Activated naive CD4-positive, alpha-beta T cell treated with anti-CD3 and anti-CD28 coated beads, Interleukin-2, amount 10 ng/mL, durations not matched to agents 7 days and 5 days (primary cell): ENCODE measurements at places on chromosomes 2 and 18.

GRCh38 chr2:11784747-11785610, 38.5 kb downstream of the LPIN1 start:
- peaks cover 67% of the 10 kb centered on the region for H3K36me3 ChIP-seq
- H3K27me3 ChIP-seq = no peaks in the 10 kb centered on the region
- no peak overlapping the region for H3K4me3 ChIP-seq
- H3K4me1 ChIP-seq = peaks cover 2% of the 10 kb centered on the region
- H3K27ac ChIP-seq = no peak overlapping the region

DNA sequence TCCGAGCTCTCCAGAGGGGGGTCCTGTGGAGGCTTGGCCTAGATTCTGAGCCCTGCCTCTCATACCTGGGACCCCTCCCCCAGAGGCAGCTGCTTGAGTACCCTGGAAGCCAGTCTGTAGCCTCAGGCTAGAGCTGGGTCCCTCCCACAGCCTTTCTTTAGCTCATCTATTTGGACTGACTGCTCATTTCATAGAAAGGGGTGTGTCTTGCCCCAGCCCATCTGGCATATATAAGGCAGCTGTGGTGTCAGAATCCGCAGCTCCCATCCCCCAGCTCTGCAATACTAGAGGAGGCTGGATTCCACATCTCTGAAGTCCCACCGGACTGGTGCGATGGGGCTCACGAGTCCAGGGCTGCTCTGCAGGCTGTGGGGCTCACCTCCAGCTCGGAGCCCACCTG, 26.1 kb downstream of the MPHOSPH10 start:
- no peaks in the 10 kb centered on the region for H3K36me3 ChIP-seq
- peaks cover 2% of the 10 kb centered on the region for H3K4me1 ChIP-seq
- H3K27me3 ChIP-seq = peaks cover 23% of the 10 kb centered on the region

DNA sequence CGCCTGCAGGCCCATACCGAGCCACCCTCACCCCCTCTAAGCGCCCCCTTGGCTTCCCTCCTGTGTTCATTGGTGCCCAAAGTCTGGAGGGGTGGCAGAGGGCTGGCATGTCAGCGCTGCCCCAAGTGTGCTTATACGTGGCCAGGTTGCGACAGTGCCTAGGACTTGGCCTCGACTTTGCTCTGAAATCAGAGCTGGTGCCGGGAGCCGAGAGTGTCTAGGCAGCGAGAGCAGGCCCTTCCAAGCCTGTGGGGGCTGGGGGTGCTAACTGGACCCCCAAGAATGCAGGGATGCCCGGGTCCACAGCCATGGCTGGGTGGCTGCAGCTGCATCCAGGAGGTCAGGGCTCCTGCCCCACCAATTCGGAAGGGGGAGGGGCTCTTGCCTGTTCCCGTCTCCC, 95.6 kb upstream of the MGAT5 start:
- no peak for DNase-seq
- peaks cover 2% of the 10 kb centered on the region for H3K36me3 ChIP-seq
- H3K27me3 ChIP-seq = no peaks in the 10 kb centered on the region
- H3K4me1 ChIP-seq = peaks cover 23% of the 10 kb centered on the region
- H3K4me3 ChIP-seq = no peak overlapping the region

- H3K27ac ChIP-seq = no peak overlapping the region
- no peak overlapping the region for H3K4me3 ChIP-seq
- peaks cover 25% of the 10 kb centered on the region for H3K27me3 ChIP-seq
- H3K36me3 ChIP-seq = no peaks in the 10 kb centered on the region
- H3K4me1 ChIP-seq = no peaks in the 10 kb centered on the region
Observed at GRCh38 chr2:43070676-43071502, 155.5 kb downstream of the ZFP36L2 start.

DNA sequence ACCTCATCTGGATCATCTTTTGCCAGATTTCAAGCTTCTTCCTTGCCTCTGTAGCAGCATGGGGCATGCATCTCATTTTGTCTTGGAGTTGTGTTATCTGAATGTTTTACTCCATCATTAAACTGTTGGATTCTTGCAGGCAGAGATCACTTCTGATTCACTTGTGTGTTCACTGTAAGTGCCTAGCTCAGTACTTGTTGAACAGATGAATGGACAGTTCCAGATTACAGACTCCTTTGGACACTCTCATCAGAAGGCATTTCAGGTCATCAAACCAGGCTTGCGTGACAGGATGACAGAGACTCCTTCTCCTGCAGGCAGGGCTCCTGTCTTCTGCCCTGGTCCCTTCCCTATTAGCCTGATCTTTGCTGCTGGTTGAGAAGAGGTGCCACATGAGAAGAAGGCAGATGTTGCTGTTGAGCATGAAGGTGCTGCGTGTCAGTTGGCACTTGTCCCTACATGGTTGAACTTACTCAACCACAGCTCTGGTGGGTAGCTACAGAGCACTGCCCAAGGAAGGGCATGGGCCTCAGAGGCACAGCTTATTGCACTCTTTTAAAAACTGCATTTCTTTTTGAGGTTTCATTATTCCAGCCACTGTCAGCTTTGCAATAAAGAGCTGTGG, 58.9 kb downstream of the INPP4A start:
- H3K27me3 ChIP-seq = no peaks in the 10 kb centered on the region
- H3K27ac ChIP-seq = peak overlapping the region; percentile 25
- DNase-seq = no peak
- H3K4me1 ChIP-seq = peaks cover 76% of the 10 kb centered on the region
- no peak overlapping the region for H3K4me3 ChIP-seq

DNA sequence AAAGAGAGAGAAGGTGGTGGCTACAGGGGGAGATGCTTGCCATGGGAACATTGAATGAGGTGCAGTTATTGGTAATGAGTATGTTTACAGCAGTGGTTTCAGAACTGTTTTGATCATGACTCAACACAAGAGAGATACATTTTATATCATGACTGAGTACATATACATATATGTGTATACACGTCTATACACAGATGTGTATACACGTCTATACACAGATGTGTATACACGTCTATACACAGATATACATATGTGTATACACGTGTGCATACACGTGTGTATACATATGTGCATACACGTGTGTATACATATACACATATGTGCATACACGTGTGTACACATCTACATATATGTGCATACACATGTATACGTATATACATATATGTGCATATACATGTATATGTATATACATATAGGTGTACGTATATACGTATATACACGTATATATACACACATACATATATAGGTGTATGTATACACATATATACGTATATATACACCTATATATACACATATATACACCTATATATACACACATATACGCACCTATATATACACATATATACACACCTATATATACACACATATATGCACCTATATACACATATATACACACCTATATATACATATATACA, 518.5 kb downstream of the TSN start:
- no peak overlapping the region for H3K4me3 ChIP-seq
- no peaks in the 10 kb centered on the region for H3K36me3 ChIP-seq

GRCh38 chr2:65402323-65402722, 30.1 kb downstream of the SPRED2 start:
- no peak for DNase-seq
- H3K36me3 ChIP-seq = peaks cover 10% of the 10 kb centered on the region
- H3K4me3 ChIP-seq = no peak overlapping the region
- no peak overlapping the region for H3K27ac ChIP-seq

GRCh38 chr2:192960945-192961344, 766.2 kb upstream of the TMEFF2 start:
- no peaks in the 10 kb centered on the region for H3K36me3 ChIP-seq
- no peak overlapping the region for H3K4me3 ChIP-seq
- H3K4me1 ChIP-seq = no peaks in the 10 kb centered on the region

DNA sequence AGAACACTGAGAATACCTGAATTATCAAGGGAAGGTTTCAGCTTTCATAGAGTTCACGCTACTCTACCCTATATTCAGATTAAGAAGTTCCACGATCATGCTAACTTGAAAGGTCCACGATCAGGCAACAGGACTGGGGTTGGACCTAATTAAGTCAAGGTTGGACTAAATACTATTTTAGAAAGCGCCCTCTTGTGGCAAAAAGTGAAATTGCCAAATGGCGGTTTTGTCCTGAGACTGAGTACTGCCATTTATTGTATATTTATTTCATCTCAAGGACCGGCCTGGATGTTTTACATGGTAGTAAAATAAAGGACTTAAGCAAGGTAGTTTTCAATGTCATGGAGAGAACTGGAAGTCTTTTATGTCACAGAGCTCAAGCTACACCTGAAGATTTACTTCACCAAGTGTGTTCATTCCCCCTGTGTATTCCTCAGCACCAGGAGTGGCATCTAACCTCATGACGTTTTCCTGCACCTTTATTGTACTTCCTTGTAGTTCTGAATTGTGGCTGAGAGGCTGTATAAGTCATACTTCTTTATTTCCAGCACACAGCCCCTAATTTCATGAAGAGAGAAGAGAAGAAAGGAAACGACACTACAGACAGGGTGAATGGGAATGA, 56.8 kb downstream of the SRD5A2 start:
- DNase-seq = peak; percentile 69
- H3K4me1 ChIP-seq = no peaks in the 10 kb centered on the region
- no peaks in the 10 kb centered on the region for H3K27me3 ChIP-seq
- H3K4me3 ChIP-seq = no peak overlapping the region
- no peaks in the 10 kb centered on the region for H3K36me3 ChIP-seq
- H3K27ac ChIP-seq = no peak overlapping the region

DNA sequence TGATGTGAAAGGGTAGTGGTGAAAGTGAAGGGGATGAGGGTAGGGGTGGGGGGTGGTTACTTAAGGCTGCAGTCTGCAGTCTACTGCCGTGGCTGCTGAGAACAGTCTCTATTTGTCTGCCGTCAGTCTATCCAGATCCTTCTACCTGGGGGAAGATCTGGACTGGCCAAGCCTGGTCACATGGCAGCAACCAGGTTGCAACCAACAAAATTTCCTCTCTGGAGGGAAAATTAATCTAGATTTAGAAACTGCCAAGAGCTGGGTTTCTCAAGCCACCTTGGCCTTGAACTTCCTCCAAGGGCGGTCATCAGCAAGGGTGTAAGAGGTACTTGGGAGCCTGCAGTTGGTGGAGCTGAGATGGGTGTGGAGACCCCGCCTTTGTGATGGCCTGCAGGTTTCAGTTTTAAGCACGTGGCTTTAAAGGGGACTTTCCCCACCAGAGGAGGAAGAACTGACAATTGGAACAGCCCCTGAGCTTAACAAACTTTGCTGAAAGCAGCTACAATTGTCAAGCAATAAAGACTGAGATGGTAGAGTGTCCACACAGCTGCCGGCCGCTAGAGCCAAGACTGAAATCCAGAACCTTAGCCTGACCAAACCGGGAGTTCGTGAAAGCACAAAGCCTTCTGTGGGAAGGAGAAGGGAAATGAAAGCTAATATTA, 31.4 kb upstream of the KCMF1 start:
- peak; percentile 90 for DNase-seq
- peaks cover 34% of the 10 kb centered on the region for H3K36me3 ChIP-seq
- H3K27me3 ChIP-seq = no peaks in the 10 kb centered on the region
- H3K4me3 ChIP-seq = peak overlapping the region; percentile 62

- H3K4me3 ChIP-seq = no peak overlapping the region
- no peak overlapping the region for H3K27ac ChIP-seq
- H3K4me1 ChIP-seq = peaks cover 26% of the 10 kb centered on the region
Observed at GRCh38 chr2:108594982-108595464, 60.8 kb downstream of the LIMS1 start.

DNA sequence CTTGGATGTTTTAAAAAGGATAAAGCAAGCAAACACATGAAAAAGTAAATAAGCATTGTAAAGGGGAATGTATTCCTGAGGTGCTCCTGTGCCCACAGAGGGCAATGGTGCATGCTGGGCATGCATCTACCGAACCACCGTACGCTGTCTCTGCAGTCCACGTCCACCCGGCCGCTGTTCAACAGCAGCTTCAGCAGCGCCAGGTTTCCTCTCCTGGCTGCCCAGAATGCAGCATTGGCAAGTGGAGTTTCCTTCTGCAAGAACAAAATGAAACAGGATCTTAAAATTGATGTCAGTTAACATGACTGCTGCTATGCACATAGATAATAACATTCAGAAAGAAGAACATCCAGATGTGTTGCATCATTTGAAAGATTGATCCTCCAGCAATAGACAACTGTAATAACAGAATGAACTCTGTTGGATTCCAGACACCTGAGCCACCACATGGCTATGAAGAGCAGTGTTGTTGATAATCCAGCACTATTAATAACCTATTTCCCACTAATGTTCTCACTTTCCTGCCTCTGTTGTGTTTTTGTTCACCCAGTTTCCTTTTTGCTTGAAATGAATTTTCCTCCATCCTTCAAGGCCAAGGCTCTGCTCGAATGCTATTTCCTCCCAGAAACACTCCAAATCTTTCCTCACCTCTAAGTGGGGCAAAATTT, 13.6 kb downstream of the ANKRD29 start:
- H3K4me3 ChIP-seq = no peak overlapping the region
- no peak for DNase-seq
- H3K4me1 ChIP-seq = no peaks in the 10 kb centered on the region
- H3K27ac ChIP-seq = no peak overlapping the region

DNA sequence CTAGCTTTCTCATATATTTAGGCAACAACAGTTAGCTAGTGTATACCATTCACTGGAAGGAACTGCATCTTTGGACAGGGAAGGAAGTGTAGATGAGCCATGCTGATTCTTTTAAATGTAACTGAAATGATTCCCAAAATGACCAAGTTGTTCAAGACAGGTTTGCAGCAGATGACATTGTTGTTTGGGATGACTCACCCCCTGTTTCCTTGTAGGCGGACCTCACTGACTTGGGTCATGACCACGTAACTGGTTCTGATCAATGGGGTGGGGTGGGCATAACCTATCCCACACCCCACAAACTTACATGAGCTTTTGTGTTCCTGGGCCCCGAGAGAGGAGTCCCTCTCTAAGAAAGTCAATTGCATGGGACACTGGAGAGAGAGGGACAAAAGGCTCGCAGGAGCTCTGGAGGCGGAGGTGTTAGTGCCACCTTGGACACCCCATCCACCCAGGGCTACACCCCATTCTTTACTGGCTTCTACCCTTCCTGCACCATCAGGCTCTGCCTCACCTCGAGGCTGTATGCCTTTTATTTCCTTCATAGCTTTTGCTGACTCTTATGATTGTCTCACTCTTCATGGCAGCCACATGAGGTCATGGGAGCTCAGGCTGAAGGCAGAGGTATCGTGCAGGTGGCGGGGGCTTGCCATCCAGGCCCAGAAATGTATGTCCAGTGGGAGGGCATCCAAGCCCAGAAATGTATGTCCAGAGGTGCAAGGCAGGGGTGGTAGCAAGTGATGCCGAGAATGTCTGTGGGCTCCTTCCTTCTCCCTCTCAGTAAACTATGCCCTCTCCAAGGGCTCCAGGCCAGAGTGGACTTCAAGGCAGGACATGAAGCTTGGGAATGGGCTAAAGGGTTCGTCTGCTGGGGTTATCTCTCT, 108.0 kb downstream of the TWIST2 start:
- no peaks in the 10 kb centered on the region for H3K36me3 ChIP-seq
- no peak overlapping the region for H3K4me3 ChIP-seq
- peaks cover 33% of the 10 kb centered on the region for H3K27me3 ChIP-seq
- DNase-seq = no peak

- peak within 1 kb of the TSS; percentile 98 for H3K4me3 ChIP-seq
- H3K36me3 ChIP-seq = peaks cover 35% of the 10 kb centered on the region
- peaks cover 42% of the 10 kb centered on the region for H3K4me1 ChIP-seq
- peaks cover 3% of the 10 kb centered on the region for H3K27me3 ChIP-seq
Observed at GRCh38 chr2:233059797-233060500, at the start of gene INPP5D. Gene INPP5D (plus strand): TSS chr2:233060342. CDS start chr2:233060479, 137 bp downstream.

- H3K27me3 ChIP-seq = no peaks in the 10 kb centered on the region
- H3K4me1 ChIP-seq = peaks cover 50% of the 10 kb centered on the region
- peak; percentile 60 for DNase-seq
- H3K27ac ChIP-seq = peak overlapping the region; percentile 91
- H3K36me3 ChIP-seq = peaks cover 66% of the 10 kb centered on the region
Observed at GRCh38 chr2:88753833-88754584, 62.5 kb downstream of the RPIA start.
